ENCODE measurements at places on chromosomes 1 and 21. TPM values are rescaled to one million over a fixed set of nuclear protein-coding genes. Genes with fewer than 3 reads are reported as not detected.

DNA sequence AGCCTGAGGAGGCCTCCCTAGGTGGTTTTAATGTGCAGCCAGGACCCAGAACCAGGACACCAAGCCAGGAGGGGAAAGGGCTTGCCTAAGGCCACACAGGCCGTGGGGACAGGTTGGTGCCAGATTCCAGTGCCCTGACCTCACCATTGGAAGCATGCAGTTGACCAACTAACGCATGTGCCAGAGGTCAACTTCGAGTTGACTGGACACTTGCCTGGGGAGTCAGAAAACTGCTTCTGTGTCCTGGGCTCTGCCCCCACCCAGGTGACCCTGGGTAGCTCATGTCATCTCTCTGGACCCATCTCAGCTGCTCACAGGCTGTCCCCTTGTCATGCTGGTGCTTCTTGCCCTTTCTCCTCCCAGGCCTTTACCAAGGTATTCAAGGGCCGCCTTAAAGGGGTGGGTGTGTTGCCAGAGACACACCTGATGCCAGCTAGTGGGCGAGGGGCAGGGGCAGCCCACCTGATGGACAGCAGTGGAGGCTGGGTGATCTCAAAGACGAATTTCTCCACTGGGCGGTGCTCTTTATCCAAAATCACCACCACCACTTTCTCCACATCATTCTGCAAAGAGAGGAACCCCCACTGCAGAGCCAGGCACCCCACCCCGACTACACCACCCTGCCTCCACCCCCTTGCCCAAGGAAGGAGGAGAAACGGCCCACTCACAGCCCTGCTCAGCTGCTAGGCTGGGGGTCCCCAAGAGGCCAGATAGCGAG is 4.4 kb downstream of the MAD2L2 start:
- DNase-seq: no peak
- peaks cover 59% of the 10 kb centered on the region for H3K36me3 ChIP-seq
- no peak overlapping the region for H3K27ac ChIP-seq
- no peaks in the 10 kb centered on the region for H3K27me3 ChIP-seq
- H3K4me1 ChIP-seq: peaks cover 11% of the 10 kb centered on the region

- no peak for DNase-seq
- no peak overlapping the region for H3K4me3 ChIP-seq
- no peaks in the 10 kb centered on the region for H3K36me3 ChIP-seq
These were observed 106.5 kb downstream of the RGS7 start for GRCh38 chr1:241250465-241250864.

DNA sequence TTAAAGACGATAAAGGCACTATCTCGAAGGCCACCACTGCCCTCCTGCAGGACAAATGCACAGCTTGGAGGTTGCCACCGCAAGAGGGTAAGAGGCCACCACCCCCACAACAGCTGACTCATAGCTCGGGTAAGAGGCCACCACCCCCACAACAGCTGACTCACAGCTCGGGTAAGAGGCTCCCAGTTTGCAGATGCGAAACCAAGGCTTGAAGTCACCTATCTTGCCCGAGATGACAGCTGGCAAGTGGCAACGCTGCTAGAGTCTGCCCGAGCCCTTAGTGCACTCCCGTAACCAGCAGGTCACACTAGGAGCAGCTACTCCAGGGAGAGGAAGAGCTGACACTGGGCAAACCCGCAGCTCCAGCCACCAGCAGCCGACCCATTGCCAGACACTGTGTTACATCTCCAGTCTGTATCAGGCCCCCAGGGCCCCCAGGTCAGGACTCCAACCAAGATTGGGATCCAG is 17.1 kb upstream of the SPSB1 start:
- H3K4me3 ChIP-seq: no peak overlapping the region
- H3K27me3 ChIP-seq: no peaks in the 10 kb centered on the region
- no peak overlapping the region for H3K27ac ChIP-seq

- H3K27me3 ChIP-seq: no peaks in the 10 kb centered on the region
- H3K4me1 ChIP-seq: no peaks in the 10 kb centered on the region
- H3K27ac ChIP-seq: no peak overlapping the region
- H3K4me3 ChIP-seq: no peak overlapping the region
- no peak for DNase-seq
These were observed 6.9 kb downstream of the EPS15 start for GRCh38 chr1:51512120-51512519.

VWA5B1 gene
- total RNA-seq: not detected

Data from sigmoid colon (tissue), 7 donors.